ENCODE measurements at places on chromosomes 2 and 18.
A peak's percentile ranks its signal among the peaks of the same experiment; 100 is the strongest.

- no peak for DNase-seq
These were observed 34.1 kb downstream of the LANCL1 start for GRCh38 chr2:210442457-210442856.

GRCh38 chr2:240241572-240241971 lies 101.1 kb upstream of the OTOS start:
- DNase-seq: no peak

DNA sequence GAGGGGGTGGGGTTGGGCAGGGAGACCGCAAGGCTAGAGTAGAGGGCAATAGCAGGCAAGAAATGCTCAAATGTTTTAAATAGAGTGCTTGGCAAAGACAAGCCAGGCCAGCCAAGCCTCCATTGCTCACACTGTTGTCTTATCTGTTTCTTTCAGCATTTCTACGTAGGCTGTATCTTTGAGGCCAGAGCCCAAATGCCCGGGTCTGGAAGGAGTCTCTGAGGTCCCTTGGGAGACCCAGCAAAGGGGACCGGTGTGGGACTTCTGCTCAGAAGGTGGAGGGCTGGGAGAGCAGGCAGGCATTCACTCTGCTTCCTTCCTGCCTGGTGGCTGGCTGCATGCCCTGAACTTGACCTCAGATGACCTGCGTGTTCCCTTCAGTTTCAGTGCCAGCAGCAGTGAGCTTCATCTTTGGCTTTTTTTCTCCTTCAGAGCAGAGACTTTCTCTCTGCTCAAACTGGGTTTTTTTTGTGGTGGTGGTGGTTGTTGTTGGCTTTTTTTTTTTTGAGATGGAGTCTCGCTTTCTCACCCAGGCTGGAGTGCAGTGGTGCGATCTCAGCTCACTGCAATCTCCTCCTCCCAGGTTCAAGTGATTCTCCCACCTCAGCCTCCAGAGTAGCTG lies 13.7 kb upstream of the TET3 start:
- DNase-seq: peak; percentile 25

DNA sequence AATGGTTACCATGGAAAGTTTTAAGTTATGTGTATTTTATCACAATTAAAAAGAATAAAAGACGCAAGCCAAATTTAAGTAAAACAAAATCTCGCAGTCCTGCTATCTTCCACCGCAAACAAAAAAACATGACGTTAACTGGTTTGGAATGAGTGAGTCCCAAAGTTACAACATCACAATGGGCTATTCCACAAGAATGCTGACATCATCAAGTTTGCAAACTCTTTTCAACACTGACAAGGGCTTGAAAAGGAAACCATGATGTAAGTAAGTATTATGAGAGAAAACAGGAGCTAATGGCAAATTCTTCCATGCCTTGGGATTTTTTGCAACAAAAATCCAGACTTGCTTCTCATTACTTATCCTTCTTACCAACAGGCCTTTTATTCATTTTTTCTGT lies 31.1 kb downstream of the SIGLEC15 start:
- peak; percentile 86 for DNase-seq

DNA sequence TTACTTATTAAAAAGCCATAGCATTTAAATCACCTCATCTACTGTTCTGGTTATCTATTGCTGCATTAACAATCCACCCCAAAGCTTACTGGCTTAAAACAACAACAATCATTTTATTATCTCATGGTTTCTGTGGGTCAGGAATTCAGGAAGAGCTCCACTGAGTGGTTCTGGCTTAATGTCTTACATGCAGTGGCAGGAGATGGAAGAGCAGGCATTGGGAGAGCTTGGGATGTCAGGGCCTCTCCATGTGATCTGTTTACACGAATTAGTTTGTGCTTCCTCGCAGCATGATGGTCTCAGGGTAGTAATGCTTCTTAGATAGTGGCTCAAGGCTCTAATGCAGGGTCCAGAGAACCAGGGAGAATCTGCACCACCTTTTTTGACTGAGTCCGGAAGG lies 14.4 kb upstream of the REL start:
- DNase-seq: no peak

GRCh38 chr2:112151701-112152440 lies 13.7 kb downstream of the FBLN7 start:
- no peak for DNase-seq

DNA sequence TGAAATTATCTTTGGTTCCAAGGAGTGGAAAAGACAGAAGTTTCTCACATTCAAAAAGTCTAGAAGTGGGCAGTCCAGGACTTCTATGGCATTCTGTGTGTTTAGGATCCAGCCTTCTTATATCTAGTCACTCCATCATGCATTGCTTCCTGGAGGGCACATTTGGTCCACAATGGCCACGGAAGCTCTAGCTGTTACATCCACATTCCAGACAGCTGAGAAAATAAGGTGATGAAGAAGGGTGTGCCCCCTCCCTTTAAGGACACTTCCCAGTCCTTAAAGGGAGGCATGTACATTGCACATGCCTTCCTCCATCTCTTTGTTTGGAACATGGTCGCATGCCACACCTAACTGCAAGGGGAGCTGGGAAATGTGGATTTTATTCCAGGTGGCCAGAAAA lies 59.9 kb upstream of the BZW1 start:
- DNase-seq: no peak

GRCh38 chr2:38740851-38741731 lies 10.1 kb downstream of the SRSF7 start:
- peak; percentile 21 for DNase-seq

DNA sequence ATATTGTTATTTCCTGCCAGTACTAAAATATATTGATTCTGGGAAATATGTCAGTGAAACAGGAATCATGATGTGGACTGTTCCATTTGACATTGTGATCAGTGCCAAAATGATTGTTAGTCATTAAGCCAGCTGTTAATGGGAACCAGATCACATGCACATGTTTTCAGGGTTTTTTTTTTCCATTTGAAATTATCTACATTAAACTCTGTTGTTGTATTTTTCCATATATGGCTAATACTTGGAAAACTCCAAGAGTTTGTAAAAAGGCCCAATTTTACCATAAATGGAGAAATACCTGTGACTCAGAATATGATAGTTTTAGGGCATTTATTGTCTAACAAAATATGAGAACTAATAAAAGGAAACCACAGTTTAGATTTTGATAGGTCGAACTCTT lies 13.4 kb downstream of the ITGAV start:
- DNase-seq: no peak

GRCh38 chr2:196263181-196263747 lies 91.9 kb upstream of the STK17B start:
- peak; percentile 72 for DNase-seq

DNA sequence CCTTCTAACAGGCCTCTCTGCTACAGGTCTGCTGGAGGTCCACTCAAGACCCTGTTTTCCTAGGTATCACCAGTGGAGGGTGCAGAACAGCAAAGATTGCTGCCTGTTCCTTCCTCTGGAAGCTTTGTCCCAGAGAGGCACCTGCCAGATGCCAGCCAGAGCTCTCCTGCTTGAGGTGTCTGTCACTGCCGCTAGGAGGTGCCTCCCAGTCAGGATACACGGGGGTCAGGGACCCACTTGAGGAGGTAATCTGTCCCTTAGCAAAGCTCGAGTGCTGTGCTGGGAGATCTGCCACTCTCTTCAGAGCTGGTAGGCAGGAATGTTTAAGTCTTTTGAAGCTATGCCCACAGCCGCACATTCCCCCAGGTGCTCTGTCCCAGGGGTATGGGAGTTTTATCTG lies 140.6 kb downstream of the BAZ2B start:
- DNase-seq: no peak

DNA sequence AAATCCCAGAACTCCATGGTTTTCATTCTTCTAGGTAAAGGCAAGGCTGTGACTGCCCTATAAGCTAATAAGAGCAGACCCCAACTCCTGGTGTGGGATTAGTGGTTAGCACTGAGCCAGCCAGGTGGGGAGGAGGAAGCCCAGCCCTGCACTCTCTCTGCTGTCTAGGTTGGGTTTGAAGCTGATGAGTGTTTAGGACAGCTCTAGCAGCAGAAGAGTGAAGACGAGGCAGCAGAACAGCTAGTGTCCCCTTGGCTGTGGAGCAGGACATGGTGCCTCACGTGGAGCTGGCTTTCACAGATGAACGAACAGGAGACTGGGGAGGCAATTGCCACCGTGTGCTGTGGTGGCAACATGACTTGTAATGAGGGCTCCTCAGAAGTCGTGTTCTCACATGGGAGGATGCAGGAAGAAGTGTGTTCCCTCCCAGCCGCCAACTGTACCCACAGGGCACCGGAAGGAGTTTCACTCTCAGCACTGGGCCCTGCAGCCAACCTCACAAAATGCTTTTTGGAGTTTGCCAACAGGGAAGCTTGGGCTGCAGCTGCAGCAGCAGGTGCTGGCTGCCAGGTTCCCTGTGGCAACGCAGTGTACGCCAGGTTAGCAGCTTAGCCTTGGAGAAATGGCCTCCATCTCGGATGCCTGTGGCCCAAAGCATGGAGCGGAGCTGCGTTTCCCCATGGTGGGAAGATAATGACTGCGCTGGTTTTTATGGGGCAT lies 328.2 kb downstream of the SETBP1 start:
- no peak for DNase-seq

DNA sequence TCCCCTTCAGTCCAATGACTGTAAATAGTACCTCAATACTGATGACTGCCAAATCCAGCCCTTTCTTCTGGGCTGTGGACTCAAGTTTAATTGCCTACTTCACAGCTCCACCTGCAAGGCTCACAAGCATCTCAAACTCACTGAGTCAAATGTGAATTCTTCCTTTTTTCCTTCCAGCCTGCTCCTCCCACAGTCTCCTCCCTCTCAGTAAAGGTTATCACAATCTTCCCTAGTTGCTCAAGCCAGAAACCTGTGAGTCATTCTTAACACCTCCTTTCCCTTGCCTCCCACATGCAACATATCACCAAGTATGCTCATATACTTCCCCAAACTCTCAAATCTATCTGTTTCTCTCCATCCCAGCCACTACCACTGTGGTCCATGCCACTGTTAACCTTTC lies 3.7 kb upstream of the MFSD6 start:
- no peak for DNase-seq

- DNase-seq: peak; percentile 70
These were observed 34.3 kb upstream of the TXNDC2 start for GRCh38 chr18:9851511-9851910.

DNA sequence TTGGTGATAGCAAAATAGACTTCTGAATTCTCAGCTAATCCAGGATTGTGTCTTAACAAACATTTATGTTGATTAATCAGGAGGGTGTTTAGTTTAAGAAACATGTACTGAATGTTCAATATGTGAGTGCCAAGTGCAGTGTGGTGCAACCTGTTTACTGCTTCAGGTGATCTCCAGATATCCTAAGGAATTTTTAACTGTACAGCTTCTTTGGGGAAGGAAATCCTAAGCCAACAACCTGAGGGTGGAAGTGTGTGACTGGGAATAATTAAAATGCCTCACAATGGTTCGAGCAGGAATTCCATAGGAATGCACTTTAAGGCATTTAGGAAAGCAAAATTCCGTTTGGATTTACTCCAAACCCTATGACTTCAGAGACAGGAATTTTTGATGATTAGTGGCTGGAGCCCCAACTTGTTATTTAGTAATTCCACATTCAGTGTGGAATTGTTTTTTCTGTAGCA lies 16.4 kb downstream of the CRIM1 start:
- peak; percentile 82 for DNase-seq

- DNase-seq: peak; percentile 21
These were observed 141.8 kb downstream of the MEIS1 start for GRCh38 chr2:66576561-66577320.

DNA sequence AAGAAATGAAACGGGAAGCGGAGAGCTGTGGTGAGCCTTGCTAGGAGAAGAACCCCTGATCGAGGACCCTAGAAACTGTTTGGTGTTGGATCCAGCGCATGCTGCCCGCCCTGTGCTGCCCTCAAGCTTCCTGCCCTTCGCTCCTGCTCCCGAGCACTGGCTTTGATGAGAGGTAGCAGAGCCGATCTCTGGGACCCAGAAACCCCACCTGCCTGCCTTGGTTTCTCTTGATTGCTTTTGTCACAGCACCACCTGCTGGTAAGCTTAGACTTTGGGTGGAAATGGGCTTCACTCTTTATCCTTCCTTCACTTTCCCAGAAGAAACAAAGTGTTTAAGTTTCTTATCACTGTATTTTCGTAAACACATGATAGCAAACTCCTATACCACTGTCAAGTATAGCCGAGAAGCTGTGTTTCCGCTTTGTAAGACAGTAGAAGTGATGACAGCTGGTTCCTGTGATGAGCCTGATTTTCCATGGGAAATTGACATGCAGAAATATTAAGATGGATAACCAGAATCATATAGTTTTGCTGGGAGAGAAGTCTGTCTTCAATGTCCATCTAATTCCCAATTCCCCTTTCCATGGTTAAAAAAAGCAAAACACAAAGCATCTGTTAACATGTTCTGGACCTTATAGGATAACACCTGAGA lies 267.4 kb downstream of the PHLPP1 start:
- peak; percentile 44 for DNase-seq

DNA sequence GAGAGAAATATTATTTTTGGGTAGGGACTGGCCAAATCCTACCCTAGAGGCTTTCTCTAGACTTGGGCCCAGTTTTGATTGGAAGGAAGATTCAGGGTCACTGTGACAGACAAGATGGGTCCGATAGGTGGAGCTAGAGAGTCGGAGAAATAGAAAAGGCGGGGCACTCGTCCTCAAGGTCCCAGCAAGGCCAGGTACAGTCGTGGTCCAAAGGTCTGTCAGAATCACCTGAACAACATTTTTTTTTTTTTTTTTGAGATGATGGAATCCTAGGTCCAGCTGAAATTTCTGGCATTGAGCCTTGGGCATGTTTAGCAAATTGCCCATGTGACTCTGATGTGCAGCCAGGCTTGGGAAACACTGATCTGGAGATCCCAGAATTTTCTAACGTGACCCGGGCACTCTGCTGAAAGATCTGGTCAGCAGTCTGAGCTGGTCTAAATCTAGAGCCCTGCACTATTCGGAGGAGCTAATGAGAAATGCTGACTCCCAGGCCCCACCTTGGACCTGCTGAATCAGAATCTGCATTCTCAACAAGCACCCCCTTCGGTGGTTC lies 23.0 kb upstream of the NTSR2 start:
- peak; percentile 34 for DNase-seq

- peak; percentile 52 for DNase-seq
These were observed 102.0 kb downstream of the PLA2R1 start for GRCh38 chr2:159960414-159960813.

- DNase-seq: peak; percentile 13
These were observed 2.1 kb upstream of the HAAO start for GRCh38 chr2:42794271-42795046.

DNA sequence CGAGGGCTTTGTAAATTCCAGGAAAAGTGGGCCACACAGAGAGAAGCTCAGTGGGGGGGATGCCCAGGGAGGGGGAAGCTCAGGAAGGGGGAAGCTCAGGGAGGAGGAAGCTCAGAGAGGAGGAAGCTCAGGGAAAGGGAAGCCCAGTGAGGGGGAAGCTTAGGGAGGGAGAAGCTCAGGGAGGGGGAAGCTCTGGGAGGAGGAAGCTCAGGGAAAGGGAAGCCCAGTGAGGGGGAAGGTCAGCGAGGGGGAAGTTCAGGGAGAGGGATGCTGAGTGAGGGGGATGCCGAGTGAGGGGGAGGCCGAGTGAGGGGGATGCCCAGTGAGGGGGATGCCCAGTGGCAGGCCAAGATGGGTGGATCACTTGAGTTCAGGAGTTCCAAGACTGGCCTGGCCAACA lies 821 bp upstream of the CHRNG start:
- no peak for DNase-seq

GRCh38 chr2:127969446-127969845 lies 58.4 kb downstream of the SAP130 start:
- DNase-seq: no peak

GRCh38 chr18:26459340-26459739 lies 89.0 kb downstream of the KCTD1 start:
- DNase-seq: no peak

Data from fibroblast of gingiva (primary cell).